ENCODE measurements at places on chromosomes 3 and 15.

- no peak for DNase-seq
Measured at GRCh38 chr3:187986514-187986934, 167.4 kb upstream of the LPP start.

GRCh38 chr3:38610934-38611333 lies 38.6 kb downstream of the SCN5A start:
- DNase-seq, result no peak

- no peak for DNase-seq
Measured at GRCh38 chr3:69129531-69129930, 7.1 kb upstream of the LMOD3 start.

DNA sequence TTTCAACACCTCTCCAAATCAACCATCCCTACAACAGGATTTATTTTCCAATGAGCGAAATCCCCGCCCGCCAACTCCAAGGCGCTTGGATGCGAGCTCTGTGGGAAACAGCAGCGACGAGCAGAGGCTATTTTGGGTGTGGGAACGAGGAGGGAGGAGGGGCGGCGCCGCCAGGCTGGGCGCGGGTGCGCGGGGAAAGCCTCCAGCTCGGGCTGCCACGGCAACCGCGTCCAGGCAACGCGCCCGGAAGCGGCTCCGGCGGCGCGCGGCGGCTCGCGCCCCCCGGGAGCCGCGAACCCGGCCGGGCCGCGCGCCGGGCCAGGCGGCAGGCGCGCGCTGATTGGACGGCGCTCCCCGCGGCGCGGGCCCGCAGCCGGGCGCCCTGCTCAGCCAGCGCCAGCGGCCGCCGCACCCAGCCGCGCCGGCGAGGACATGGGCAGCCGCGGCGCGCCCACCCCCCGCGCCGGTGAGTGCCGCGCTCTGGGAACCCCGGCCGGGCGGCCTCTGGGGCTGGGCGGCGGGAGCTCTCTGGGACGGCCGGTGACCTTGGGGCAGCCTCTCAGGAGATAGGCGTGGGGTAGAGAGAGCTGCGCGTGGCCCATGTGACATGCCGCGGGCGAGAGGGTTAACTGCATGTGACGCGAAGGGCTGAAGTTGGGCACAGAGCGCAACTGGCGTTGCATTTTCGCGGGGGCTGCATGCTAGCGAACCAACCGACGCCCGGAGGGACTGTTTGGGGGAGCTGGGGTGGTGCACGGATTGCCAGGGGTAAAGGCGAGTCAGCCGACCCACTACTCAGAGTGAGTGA lies at the start of gene FAM81A:
FAM81A (plus strand) TSS at position 370 of the 808 bp plus-strand sequence. CDS start 20,441 bp downstream, outside the sequence.
- DNase-seq, result no peak

- DNase-seq, result no peak
Measured at GRCh38 chr3:146975476-146975875, 370.3 kb upstream of the PLSCR5 start.

- no peak for DNase-seq
Measured at GRCh38 chr3:2517500-2518172, 419.0 kb downstream of the CNTN4 start.

DNA sequence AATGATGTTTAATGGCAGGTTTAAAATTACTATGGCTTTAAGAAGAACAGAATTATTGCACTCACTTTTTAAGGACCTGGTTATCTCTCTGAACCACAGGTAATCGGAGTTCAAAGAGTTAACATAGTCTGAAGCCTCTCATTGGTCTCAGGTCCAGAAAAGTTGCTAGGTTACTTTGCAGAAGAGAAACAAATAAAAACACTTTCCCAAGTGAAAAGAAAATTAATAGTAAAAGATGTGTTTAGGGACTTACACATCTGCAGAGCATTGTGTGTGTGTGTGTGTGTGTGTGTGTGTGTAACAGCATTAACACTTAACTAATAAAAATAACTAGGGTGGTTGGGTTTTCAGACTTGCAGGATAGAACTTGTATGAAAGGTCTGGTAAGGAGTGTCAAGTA lies 1.0 kb downstream of the MASP1 start:
- DNase-seq, result no peak

DNA sequence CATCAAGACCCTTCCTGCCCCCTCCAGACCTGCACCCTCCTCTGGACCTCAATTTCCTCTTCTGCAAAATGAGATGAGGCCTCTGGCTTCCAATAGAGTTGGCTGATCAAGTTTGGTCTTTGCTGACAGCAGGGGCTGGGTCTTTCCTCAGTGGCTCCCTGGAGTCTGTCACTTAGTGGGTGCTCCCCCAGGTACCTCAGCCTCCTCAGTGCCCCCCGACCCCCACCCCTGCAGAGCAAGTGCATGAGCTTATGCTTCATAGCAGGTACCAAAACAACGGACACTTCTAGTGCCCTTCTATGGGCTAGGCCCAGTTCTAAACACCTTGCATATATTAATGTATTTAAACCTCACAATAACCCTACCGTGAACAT lies 6.9 kb upstream of the PLXND1 start:
- DNase-seq, result no peak

GRCh38 chr15:33068007-33068481 lies 126.5 kb downstream of the FMN1 start:
- no peak for DNase-seq

GRCh38 chr3:24202071-24202470 lies 257.0 kb downstream of the NR1D2 start:
- DNase-seq, result no peak

DNA sequence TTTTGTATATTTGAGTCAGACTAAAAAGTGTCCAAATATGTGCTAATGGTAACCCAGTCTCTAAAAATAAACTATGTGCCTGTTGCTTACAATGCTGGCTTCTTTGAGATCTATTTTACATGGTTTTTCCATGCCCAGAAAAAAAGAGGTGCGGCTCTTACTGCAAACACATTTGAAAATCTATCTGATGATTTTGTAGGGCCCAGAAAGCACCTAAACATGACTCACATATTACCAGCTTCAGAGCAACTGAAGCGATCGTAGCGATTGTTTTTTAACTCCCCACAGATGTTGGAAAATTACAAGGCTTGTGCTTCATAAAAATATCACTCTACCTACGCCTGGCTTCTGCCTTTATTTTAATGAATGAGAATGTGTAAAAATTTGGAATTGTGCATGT lies 53.5 kb downstream of the SUCNR1 start:
- DNase-seq, result no peak

GRCh38 chr3:180073561-180073960 lies 36.8 kb upstream of the PEX5L start:
- no peak for DNase-seq

DNA sequence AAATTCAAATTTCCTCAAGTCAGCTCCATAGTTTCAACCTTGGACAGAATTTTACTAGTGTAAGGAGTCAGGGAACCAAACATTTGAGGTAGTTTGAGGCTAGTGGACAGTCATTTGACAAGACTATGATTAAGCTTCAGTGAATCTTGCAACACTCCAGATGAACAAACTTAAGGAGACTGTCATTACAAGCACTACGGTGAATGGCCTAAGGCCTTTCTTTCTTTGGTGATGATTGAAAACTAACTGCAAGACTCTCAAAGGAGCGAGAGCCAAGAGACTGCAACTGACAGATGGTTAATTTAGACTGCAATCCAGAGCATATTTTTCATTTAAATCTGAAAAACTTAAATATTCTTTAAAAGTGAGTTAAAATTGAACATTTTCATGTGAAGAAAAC lies 272.3 kb upstream of the NECTIN3 start:
- DNase-seq, result no peak

GRCh38 chr3:132198516-132198915 lies 118.7 kb upstream of the ACP3 start:
- DNase-seq, result no peak
